Stimulated activated CD8-positive, alpha-beta memory T cell treated with anti-CD3 and anti-CD28 coated beads, Interleukin-12 subunit alpha, Interleukin-12 subunit beta, amount 100 ng/mL, for 1 hour (primary cell): ENCODE measurements at places on chromosomes 1 and 21.

- DNase-seq: no peak
Observed at GRCh38 chr1:56644919-56645676, at the start of gene PRKAA2. Gene PRKAA2, plus strand, starts transcription at chr1:56645314. Its CDS starts 74 bp downstream, at chr1:56645388.

DNA sequence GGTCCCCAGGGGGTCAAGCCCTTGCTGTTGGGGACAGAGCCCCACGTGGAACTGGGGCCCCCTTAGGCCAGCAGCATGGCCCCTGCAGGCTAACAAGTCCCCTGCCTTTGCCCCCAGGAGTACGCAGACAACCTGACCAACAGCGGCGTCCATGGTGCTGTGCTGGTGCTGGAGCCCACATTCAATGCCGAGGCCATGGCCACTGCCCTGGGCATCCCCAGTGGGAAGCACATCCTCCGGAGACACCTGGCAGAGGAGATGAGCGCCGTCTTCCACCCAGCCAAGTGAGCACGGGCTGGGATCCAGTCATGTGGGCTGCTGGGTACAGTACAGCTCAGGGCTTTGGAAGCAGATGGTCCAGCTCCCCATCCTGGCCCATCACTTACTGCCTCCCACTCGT is 49.6 kb upstream of the TMEM51 start:
- no peak for DNase-seq

GRCh38 chr1:198056255-198056654 is 100.5 kb upstream of the NEK7 start:
- DNase-seq: no peak

- no peak for DNase-seq
Observed at GRCh38 chr1:55535724-55536544, 320.8 kb upstream of the USP24 start.

- no peak for DNase-seq
Observed at GRCh38 chr1:208242941-208243526, 1.1 kb downstream of the PLXNA2 start.

- no peak for DNase-seq
Observed at GRCh38 chr1:56963667-56964066, 2.1 kb downstream of the C8B start.

GRCh38 chr1:148317288-148317985 is 165.4 kb upstream of the NBPF11 start:
- no peak for DNase-seq

DNA sequence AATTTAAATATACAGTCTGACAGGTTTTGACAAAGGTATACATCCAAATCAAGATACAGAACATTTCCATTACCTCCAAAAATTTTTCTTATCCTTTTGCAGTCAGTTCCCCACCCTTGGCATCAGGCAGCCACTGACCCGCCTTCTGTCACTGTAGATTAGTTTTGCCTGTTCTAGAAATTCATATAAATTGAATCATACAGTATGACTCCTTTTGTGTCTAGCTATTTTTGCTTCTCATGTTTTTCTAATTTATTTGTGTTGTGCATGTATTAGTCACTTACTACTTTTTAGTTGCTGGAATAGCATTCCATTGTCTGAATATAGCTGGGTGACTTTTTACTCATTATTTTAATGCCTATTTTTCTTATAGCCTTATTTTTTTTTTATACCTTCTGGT is 3.8 kb downstream of the UTP25 start:
- no peak for DNase-seq

GRCh38 chr1:1540090-1540817 is at the start of gene TMEM240:
Gene TMEM240, minus strand, starts transcription at chr1:1540624. Its CDS starts 278 bp downstream, at chr1:1540346.
- DNase-seq: peak; percentile 16

DNA sequence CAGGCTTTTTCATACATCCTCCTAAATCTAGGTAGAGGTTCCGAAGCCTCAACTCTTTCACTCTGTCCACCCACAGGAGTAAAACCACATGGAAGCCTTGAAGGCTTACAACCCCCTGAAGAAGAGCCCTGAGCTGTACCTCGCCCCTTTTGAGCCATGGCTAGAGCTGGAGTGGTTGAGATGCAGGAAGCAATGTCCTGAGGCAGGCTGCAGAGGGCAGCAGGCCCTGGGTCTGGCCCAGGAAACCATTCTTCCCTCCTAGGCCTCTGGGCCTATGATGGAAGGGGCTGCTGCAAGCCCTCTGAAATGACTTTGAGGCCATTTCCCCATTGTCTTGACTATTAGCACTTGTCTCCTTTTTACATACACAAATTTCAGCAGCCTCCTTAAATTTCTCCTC is 1503.0 kb downstream of the KCNT2 start:
- no peak for DNase-seq

DNA sequence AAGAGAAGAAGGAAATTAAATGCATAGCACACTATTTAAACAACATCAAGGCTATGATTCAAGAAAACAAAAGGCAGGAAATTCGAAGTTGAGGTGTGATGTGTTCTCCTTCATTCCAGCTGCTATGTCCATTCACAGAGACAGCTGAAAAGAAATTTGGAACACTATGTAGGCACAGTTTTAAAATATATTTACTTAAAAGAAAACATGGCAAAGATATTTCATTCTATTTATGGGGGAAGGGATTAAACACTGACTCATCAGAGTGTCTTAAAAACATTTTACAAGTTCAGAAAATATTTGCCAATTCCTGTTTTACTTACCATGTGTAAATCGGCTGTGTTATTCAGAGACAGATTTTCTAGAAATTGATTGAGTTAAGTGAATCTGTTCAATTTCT is 39.4 kb upstream of the NGF start:
- no peak for DNase-seq

- no peak for DNase-seq
Observed at GRCh38 chr1:214623430-214623829, 20.4 kb downstream of the CENPF start.

DNA sequence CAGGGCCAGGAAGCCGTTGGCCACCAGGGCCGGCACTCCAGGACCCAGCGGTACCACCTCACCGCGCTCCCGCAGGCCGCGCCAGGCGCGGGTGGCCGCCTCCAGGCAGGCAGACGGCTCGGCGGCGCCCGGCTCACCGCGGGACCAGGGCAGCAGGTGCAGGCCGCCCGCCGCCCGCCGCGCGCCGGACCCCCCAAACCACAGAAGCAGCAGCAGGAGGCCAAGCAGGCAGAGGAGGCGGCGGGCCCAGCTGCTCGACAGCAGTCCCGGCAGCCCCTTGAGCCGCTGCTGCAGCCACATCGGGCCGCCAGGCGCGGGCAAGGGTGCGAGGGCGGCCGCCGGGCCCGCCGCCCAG is 312 bp downstream of the KIAA2013 start:
- DNase-seq: no peak

GRCh38 chr1:156406251-156406650 is 37.2 kb downstream of the RHBG start:
- no peak for DNase-seq

GRCh38 chr1:239897458-239897857 is 194.2 kb upstream of the FMN2 start:
- DNase-seq: no peak

- DNase-seq: no peak
Observed at GRCh38 chr1:98386675-98387440, 274.7 kb upstream of the SNX7 start.

DNA sequence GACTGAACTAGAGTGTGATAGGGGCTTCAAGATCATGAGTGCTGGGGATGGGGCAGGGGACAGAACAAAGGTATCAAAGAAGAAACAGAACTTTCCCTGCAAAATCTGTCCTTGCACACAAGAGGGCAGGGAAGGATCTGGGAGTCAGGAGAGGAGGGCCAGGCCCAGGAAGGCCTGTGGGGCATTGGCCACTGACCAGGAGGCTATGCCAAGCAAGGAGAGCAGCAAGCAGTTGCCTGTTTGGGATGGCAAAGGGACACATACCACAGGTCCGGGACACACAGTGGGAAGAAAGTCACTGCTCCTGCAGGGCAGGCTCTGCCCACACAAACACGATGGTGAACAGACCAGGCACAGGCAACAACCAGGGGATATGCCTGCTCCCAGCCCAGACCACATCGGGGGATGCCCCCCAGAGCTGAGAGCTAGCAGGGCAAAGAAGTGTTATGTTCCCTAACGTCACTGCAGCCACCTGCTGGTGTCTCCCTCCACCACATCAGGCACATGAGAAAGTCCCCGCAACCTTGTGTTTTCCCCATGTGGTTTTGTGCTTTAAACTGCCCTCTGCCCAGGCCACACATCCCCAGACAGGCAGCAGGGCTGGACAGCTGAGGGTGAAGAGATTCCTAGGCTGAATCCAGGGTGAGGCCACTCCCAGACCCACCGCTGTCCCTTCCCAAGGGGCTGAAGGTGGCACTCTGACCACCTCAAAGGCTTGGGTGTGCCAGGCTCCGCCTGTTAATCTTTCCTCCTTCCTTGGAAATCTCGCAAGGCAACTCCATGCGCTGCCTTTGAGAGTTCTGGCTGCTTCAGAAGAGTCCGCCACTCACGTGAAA is 53.6 kb downstream of the KIF21B start:
- DNase-seq: no peak

DNA sequence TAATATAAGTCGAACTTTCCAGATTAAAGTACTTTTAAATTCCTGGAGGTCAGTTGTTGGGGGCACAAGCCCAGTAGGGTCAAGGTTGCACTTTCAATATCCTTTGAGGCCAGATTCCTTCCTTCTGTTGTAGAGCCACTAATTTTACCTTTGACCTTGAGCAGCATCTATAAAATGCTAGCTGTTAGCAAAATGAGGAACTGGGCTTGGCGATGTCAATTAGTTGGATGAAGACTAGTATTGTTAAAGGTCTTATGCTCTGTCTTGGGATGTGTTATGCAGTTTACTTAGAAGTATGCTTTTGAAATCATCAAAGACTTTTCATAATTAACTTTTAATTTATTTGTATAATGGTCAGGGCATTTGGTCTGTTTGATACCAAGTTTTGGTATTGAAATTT is 425.9 kb upstream of the PROX1 start:
- no peak for DNase-seq

- no peak for DNase-seq
Observed at GRCh38 chr1:54786778-54787177, 14.3 kb downstream of the TTC22 start.

- no peak for DNase-seq
Observed at GRCh38 chr1:116853680-116854402, 55.9 kb upstream of the PTGFRN start.

DNA sequence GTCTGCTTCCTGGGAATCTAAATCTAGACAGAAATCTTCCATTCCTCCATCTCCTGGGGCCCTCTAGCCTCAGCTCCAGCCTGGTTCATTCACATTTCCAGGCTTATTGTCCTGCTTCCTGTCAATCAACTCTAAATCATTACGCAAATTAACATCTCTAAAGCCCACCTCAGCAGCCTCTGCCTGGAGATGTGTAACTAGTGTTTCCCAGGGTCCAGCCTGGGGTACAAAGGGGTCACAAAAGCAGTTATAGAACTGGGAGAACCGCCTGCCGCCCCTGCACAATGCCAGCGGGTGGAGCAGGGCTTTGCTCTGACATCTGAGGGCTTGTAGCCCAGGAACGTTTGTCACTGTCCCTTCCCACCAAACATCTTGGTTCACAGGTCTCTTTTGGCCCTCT is 373.5 kb downstream of the RRAGC start:
- no peak for DNase-seq

DNA sequence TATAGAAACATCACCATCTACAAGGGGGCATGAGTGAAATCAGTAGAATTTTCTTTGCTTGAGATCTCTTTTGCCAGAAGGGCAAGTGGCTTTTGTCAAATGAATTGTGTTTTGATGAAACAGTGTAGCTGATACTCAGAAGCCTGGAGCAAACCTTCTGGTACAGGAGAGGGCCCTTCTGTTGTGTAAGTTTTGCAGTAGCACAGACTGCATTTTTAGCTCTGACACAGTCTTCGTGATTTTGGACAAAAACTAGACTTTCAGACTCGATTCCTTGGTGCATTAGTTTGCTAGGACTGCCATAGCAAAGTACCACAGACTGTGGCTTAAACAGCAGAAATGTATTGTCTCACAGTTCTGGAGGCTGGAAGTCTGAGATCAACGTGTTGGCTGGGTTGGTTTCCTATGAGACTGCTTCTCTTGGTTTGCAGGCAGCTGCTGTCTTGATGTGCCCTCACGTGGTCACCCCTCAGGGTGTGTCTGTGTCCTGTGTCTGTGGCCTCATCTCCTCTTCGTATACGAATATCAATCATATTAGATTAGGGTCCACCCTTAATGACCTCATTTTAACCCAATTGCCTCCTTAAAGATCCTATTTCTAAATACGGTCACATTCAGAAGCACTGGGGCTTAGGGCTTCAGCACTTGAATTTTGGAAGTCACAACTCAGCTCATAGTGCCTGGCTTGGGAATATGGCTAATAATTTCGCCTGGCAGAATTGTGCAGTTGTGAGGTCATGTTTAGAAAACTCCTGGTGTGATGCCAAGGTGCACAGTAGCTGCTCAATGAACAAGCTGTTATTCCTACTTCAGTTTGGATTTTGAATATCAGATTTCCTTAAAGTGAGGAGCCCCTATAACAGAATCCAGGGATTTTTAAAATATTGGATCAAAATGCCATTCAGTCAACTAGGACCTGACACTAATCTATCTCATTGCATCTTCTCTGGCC is 21.2 kb upstream of the DISC1 start:
- no peak for DNase-seq

DNA sequence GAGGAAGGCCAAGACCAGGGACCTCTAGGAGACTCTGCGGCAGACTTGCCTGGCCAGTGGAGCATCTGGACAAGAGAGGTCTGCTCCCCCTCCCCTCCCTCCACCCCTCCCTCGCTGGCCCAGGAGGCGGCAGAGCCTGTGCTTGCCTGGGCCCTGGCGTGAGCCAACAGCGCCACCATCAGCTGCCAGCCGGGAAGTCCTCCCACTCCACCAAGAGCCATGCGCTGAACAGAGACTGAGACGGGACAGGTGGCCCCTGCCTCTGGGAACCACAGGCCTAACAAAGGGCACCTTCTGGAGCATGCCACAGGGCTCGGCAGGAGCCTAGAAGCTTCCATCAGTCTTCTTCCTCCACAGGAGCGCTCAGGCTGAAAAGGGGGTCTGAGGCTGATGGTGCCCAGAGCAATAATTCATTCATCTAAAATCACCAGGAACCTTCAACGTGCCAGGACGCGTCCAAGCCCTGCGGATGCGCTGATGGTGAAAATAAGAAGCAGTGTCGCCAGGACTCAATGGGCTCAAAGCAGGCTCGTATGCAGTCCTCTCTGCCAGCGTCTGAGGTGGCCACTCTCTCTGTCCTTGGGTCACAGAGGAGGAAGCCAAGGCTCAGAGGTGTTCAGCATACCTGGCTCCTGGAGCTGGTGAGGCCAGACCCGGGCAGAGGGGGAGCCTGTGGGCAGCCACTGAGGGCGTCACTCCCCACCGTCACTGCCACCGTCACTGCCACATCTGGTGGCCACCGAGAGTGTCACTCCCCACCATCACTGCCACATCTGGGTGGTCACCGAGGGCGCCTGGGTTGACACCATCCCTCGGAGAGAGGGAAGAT is 161.2 kb downstream of the NPHP4 start:
- no peak for DNase-seq

- DNase-seq: no peak
Observed at GRCh38 chr1:216809649-216810048, 86.4 kb upstream of the ESRRG start.

DNA sequence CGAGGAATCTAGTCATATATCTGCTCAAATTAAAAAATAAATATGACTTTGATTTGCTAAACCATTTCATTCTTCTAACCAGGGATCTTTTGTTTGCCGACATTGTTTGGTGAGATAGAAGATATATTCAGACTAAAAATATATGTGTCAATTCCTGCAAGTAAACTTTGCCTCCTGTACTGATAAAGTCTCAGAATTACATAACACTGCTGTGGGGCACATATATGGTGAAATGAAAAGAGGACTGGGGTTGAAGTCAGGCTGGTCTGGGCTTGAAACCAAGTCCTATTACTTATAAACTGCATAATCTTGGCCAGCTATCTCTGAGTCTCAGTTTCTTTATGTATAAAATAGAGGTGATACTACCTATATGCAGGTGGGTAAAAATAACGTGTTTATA is 9.8 kb downstream of the SCMH1 start:
- no peak for DNase-seq

GRCh38 chr1:220045356-220046051 is 801 bp downstream of the EPRS1 start:
- DNase-seq: no peak
